ENCODE measurements at places on chromosomes 7 and 10.

GRCh38 chr7:157522954-157523353 lies 186.2 kb downstream of the DNAJB6 start:
- no peak for DNase-seq

- DNase-seq, result no peak
These were observed 490.1 kb upstream of the GALNT17 start for GRCh38 chr7:70641882-70642281.

DNA sequence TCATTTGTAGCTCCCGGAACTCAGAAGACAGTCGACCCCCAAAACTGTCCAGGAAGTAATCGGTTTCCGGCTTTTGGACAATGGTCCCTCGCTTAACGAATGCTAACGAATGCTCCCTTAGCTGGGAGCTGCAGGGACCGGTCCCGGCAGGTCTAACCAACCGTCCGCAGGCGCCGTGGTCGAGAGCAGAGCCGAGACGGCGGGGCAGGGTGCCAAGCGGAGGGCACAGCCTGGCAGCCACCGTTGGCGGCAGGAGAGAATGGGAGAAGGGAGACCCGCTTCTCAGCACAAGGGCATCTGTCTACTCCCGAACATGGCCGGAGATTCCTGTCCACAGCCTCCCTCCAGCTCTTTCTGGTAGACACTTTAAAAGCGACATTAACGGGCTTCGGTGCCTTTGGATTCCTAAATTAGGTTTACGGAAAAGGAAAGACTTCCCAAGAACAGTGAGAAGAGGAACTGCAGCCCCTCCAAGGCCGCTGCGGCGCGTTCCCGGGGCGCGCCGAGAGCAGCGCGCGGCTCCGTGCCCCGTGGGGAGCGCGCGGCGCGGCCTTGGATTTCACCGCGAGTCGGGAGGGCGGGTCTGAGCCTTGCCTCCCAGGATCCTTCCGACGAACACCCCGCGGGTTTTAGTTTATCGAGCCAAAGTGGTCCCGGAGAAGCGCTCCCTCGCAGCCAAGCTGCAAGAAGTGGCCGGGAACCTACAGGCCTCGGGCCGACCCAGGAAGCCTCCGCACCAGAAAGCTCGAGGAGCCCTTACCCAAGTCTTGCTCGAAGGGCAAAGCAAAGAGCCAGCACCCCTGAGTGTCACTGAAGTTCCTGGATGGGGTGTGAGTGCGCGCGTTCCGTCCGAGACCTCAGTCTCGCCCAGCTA lies 3.6 kb upstream of the TBX20 start:
- DNase-seq, result no peak

- DNase-seq, result no peak
These were observed 43.1 kb downstream of the GHRHR start for GRCh38 chr7:31006857-31007256.

- DNase-seq, result no peak
These were observed 5.0 kb upstream of the AQP1 start for GRCh38 chr7:30906515-30907240.

GRCh38 chr10:4813023-4813422 lies 13.0 kb upstream of the AKR1E2 start:
- DNase-seq, result peak; percentile 30

DNA sequence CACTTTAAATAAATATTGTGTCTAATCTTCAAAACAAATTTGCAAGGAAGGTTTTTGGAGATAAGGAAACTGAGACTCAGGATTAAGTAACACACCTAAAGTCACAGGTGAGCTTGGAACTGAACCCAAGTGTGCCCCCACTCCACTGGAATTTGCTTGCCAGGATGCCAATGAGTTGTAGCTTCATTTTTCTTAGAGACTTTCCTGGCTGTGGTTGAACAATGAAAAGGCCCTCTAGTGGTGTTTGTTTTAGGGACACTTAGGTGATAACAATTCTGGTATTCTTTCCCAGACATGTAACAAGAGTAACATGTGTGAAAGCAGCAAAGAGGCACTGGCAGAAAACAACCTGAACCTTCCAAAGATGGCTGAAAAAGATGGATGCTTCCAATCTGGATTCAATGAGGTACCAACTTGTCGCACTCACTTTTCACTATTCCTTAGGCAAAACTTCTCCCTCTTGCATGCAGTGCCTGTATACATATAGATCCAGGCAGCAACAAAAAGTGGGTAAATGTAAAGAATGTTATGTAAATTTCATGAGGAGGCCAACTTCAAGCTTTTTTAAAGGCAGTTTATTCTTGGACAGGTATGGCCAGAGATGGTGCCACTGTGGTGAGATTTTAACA lies 1.5 kb downstream of the IL6 start:
- DNase-seq, result peak; percentile 29

DNA sequence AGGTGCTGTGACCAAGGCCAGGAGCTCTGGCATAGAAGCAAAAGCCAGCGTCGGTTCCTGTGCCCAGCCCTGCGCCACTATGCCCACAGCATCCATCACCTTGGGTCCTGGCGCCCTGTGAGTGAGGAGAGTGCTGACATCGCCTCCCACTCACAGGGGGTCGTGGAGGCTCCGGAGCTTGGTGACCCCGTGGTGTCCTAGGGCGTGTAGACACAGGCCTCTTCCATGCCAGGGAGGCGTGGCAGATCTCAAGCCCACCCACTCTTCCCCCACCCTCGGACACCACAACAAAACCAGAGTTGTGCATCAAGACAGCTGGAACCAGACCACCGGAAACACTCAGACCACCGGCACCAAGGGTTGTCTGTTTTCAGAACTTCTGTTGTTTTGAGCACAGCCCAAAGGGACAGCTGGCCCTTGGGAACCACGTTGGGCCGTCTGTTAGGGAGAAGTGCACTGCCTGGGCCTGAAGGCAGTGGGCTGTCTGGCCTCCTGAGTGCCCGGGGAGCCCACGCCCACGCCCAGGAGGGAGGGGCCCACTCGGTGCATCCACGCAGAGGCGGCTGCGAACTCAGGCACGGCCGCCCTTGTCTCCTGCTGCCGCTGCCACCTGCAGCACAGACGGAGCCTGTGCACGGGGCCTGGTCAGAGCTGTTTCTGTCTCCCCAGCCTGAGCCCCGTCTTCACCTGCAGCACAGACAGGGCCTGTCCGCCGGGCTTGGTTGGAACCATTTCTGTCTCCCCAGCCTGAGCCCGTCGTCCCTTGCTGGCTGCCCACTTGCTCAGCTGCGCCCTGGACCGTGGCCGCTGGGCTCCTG lies 106.3 kb downstream of the INPP5A start:
- DNase-seq, result no peak

DNA sequence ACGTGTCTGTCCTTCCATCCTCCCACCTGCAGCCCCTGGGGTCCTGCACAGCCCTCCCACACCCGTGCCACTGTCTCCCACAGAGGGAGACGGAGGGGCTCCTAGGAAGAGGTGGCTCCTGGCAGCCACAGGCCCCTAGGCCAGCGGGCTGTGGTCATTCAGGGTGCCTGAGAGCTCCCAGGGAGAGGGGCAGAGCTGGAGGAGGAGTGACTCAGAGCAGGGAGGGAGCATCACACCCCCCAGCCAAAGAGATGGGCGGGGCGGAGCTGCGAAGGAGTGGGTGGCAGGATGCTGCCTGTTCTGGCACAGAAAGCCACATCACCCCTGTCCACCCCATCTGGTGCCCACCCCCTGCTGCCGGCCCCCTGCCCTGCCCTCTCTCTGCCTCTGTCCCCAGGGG lies 50.5 kb downstream of the STK32C start:
- DNase-seq, result no peak

DNA sequence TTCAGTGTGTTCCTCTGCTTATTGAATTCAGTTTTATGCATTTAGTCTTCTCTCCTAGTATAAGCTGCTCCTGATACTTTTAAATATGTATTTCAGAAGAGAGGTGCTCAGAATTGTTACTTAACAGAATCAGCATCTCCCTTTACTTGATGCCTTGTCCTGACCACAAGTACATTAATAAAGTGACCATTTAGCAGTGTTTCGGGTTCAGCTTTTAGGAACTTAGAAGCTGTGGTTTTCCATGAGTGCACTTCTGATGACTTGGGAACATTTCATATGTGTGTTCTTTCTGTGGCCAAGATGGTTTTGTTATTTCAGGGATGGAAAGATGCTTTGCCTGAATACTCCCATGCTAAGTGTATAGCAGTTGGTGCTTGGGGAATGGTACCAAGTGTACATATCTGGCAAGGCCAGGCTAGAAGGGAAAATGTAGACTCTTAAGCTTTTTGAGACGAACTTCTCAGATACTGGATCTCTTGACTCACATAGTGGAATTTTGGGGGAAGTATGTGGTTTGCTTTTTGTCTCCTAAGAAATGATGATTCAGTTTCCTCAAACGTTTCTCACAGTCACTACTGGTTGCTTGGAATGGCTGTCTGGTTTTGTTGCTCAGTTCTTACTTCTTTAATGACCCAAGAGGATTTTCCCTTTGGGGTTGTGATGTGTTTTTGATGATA lies 17.2 kb downstream of the SGPL1 start:
- no peak for DNase-seq

- peak; percentile 75 for DNase-seq
These were observed 68.4 kb downstream of the CREB3L2 start for GRCh38 chr7:137933270-137934017.

DNA sequence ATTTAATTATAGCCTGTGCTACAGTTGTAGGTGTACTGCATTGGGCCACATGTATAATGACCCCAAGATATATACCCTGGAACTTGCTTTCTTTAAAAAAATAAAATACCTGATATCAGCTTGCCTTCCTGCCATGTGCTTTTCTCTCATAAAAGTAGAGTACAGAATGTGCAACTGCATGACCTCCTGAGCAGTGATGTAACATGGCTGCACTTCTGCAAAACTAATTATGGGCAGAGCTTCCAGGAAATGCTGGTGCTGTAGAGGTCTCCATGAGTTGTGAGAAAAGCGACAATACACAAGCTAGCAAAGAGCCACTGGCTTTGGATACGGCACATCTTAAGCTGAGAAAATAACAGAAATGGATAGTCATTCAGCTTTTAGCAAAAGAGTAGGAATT lies 6.5 kb upstream of the ERLIN1 start:
- no peak for DNase-seq

Measured in tongue (tissue), 3 donors.